ENCODE measurements at places on chromosomes 3 and 15.

GRCh38 chr3:197300361-197300760 is 1.9 kb upstream of the DLG1 start:
- no peak for DNase-seq

GRCh38 chr3:115974940-115975339 is 351.6 kb downstream of the GAP43 start:
- no peak for DNase-seq

DNA sequence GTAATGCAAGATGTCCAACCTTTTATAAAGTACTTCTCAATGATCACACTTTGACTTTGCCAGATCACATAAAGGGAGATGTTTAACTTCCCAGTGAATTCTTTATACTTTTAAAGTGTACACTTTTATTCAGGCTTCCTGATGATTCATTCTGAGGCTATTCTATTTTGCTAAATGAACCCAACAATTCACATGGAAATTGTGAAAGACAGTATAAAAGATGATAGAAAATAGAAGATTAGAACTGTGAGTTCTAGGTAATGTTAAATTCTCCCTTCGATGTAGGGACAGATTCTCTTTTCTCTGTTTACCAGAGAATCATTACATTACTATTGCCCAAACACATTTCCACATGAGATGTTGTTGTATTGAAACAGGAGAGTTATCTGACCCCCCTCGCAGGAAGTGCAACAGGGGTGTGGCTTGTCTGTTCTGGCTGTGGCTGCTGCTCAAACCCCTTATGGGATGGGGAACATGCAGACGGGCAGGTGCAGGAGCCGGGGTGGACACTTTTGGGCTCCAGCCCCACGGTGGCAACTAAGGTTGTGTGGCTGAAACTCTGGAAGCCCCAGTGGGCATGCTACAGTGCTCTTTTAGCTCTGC is 131.3 kb upstream of the LRTM1 start:
- DNase-seq: no peak

DNA sequence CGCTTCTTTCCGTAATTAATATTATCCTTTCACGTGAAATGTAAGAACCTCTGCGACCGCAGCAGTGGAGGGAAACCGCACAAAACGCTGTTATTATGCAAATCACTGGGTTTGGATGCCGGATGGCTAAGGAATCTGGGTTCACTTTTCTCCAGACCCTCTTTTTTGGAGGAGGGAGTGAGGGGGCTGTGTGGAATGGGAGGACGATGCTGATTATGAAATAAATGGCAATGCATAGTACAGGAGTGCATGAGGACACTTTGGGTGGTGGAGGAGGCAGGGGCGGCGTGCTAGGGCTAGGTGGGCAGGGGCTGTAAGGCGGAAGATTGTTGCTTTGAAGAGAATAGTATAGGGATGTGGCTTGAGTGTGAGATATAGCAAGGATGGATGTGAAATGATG is 1.8 kb downstream of the CADM2 start:
- no peak for DNase-seq

GRCh38 chr3:19074257-19074900 is 73.9 kb upstream of the KCNH8 start:
- no peak for DNase-seq

DNA sequence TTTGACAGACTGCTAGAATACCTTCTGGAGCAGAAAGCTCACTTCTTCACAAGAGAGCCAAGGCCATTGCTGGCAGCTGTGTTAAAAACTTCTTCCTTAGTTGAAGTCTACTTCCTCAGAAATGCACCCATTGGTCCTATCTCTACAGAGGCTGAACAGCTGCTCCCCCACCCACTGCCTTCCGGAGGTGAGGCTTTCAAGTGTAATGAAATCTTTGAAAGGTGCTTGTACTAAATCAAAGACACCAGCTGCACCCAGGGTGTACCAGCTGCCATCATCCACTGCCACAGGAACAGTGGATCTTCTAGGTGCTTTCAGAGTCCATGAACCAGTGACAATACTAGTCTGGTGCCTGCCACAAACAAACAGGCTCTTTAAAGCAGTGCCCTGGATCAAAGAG is 26.4 kb upstream of the HERC1 start:
- DNase-seq: no peak

GRCh38 chr15:64013179-64014062 is 32.9 kb downstream of the DAPK2 start:
- no peak for DNase-seq

- no peak for DNase-seq
Observed at GRCh38 chr15:68325726-68326125, 48.2 kb downstream of the FEM1B start.

- DNase-seq: no peak
Observed at GRCh38 chr3:196775938-196776337, 36.3 kb downstream of the PAK2 start.

- DNase-seq: no peak
Observed at GRCh38 chr3:168251371-168251770, 155.6 kb upstream of the GOLIM4 start.

DNA sequence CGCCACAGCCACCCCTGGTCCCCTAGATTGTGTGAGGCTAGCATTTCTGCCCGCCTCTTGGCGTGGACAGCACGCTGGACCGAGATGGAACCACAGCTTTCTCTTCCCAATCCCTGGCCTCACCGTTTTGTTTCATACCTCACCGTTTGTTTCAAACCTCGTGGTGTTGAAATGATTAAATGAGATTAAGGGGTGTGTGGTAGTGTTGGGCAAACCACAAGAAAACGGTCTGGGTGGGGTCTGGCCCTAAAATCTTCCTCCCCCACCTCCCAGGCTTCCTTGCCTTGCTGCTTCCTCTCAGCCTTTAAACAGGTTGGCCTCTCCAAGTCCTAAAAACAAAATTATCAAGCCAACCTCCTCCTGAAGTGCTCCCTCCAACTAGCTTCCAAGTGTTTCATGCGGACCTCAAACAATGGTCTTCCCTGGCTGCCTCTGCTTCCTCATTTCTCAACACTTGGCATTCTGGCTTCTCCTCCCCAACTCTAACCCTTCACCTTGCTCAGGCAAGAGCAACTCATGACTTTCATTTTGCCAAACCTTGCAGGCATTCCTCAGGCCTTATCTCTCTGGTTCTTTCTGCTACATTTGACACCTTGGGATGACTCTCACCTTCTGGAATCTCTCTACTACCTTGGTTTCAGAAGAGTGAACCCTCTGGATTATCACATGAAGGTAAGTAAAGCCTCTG is 1.4 kb upstream of the ATP13A3 start:
- no peak for DNase-seq

DNA sequence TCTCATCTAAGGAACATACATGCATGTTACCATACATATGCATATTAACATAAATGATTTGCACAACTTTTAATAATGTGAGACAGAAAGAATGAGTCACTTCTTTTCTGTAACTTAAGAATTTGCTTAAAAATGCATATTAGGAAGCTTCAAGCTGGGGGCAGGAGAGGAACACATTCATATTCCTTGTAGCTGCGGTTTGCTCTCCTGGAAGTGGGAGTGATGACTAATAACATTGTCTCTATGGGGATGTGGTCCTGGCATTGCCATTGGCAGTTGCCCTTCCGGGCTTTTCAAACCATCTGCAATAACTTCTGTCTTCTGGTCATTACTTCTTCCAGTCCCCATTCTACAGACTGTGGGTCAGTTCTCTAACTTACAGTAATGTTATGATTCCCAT is 15.6 kb downstream of the CHST2 start:
- no peak for DNase-seq

DNA sequence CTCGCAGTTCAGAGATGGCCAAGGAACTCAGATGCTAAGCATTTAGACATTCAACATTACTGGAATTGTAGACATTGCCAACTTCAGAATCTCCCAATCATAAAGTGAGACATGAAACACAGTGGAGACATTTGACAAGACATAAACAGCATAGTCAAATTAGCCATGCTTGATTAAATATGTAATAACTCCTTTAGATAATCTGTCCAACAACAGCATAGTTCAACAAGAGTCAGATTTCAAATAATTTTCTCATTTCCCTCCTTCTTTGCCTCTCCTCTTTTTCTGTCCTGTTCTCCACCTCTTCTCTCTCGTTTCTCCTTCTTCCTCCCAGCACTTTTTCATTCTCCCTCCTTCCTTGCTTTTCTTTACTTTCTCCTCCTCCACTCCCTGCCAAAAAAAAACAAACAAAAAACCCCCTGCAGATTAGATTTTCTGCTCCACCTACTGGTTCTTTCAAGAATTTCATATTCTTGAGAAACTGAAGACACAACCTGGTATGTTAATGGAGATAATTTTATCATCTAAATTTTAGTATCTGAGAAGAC is 20.2 kb downstream of the CPOX start:
- DNase-seq: no peak

DNA sequence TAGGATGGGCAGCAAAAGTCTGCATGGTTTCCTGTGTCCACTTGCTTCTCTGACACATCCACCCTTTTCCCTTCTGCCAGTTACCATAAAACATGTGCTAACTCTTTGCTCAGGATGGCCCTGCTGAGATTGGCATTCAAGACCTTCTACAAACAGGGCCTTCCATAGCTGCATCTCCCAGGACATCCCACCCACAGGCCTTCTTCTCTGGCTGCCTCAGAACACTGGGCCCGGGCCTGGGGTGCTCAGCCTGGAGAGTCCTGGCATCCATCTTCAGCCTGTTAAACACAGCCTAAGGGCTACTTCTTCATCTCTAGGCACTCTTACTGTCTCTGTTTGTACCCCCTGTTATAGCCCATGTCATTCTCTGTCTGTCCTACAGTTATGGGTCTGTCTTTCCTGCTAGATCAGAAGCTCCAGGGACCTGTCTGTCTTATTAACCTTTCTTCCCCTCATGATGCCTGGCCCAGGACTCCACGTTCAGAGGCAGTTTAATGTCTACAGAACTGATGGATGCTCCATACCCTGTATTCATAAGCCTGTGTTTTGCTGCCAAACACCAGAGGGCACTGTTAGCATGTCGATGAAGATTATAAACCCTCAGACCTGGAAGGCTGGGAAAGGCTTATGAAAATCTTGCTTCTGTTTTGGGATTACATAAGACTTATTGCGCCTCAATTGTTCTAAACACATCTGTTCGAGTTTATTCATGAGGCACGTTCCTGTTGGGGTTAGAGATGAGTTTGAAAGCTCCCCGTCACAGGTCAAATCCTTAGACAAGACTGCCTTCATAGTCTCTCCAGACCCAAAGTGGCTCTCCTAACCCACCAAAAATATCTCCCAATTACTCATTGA is 16.5 kb downstream of the SEMA3G start:
- DNase-seq: no peak

DNA sequence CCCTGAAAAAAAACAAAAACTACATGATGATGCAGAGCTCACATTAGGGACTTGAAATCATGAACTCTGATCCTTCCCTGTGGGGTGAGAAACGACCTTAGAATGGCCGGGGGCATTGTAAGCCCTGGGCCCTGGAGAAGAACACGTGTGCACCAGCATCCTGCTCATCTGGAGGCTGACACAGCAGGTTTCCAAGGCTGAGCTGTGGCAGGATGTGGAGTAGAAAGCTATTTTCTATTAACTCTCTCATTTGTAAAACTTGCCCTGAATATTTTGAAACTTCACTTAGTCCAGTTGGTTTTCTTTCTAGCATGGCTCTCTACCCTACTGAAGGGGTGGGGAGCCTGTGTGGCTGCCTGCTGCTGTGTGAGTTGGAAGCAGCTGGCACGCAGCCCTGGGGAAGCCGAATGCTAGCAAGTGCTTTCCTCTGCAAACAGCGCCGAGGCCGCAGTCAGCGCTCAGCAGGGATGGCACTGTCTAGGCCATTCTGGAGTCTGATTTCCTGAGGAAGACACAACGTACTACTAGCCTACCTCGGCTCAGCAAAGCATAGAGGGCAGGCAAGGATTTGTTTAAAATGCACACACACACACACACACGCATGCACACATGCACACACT is 58.0 kb downstream of the GABRG3 start:
- peak; percentile 41 for DNase-seq

GRCh38 chr3:4597208-4597985 is 104.2 kb downstream of the ITPR1 start:
- DNase-seq: no peak

- no peak for DNase-seq
Observed at GRCh38 chr3:108283006-108283405, 13.3 kb upstream of the HHLA2 start.

DNA sequence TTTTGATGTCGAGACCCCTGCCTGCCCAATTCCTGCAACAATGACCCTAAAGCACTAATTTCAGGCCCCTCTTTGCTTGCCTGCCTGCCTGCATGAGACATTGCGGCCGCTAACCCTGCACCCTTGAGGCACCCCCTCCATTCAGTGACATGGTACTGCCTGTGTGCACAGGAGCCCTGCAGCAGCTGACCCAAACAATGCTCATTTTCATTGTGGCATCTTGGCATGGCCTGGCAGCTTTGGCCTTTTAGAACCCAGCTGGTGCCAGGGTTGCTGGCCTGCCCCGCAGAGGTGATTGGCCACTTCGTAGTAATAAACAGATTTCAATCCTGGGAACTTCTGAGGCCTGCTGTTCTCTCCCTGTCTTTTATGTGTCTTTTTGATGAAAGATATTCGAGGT is 33.8 kb downstream of the SLCO3A1 start:
- no peak for DNase-seq

DNA sequence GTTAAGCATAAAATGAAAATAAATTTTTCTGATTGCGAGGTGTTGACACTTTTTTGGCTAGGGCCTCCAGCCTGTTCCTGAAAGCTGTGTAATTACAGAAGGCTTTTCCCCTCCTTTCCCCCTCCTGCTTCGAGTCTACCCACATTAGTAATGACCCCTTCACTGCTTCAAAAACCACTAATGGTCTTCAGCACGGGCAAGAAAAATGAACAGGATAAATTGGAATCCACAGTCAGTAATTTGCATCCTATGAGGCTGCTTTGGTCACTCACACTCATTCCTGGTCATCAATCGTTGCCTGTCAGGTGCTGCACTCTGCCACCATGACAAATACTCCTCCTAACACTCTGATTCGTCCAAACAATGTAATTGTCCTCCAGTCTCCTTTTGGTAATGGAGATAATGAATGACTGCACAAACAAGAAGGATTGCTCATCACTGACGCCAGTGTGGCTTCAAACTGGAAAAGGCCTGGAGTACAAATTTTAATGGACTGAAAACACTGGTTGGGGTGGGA is 148.6 kb downstream of the MEIS2 start:
- no peak for DNase-seq

- no peak for DNase-seq
Observed at GRCh38 chr15:99322643-99323405, 71.5 kb downstream of the LRRC28 start.

GRCh38 chr3:73536952-73537351 is 87.8 kb downstream of the PDZRN3 start:
- no peak for DNase-seq

GRCh38 chr3:145902166-145902565 is 258.8 kb downstream of the PLOD2 start:
- no peak for DNase-seq

- no peak for DNase-seq
Observed at GRCh38 chr3:187848401-187848800, 103.1 kb upstream of the BCL6 start.

Data from NCI-H1092 (cell line).